ENCODE measurements at places on chromosomes 3 and 15. TPM values are rescaled to one million over a fixed set of nuclear protein-coding genes. Genes with fewer than 3 reads are reported as not detected.

- DNase-seq: no peak
Measured at GRCh38 chr3:21747376-21747775, 3.6 kb downstream of the ZNF385D start.

DNA sequence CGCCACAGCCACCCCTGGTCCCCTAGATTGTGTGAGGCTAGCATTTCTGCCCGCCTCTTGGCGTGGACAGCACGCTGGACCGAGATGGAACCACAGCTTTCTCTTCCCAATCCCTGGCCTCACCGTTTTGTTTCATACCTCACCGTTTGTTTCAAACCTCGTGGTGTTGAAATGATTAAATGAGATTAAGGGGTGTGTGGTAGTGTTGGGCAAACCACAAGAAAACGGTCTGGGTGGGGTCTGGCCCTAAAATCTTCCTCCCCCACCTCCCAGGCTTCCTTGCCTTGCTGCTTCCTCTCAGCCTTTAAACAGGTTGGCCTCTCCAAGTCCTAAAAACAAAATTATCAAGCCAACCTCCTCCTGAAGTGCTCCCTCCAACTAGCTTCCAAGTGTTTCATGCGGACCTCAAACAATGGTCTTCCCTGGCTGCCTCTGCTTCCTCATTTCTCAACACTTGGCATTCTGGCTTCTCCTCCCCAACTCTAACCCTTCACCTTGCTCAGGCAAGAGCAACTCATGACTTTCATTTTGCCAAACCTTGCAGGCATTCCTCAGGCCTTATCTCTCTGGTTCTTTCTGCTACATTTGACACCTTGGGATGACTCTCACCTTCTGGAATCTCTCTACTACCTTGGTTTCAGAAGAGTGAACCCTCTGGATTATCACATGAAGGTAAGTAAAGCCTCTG lies 1.4 kb upstream of the ATP13A3 start:
- no peak for DNase-seq

GRCh38 chr3:180189310-180189648 lies 152.5 kb upstream of the PEX5L start:
- DNase-seq: no peak

The GOLGA8G gene
- 0.28 TPM for polyA plus RNA-seq

The CCR9 gene
- not detected for polyA plus RNA-seq
